ENCODE measurements at places on chromosomes 12 and 14.

- no peak for DNase-seq
Observed at GRCh38 chr14:91280129-91280528, 35.6 kb upstream of the GPR68 start.

DNA sequence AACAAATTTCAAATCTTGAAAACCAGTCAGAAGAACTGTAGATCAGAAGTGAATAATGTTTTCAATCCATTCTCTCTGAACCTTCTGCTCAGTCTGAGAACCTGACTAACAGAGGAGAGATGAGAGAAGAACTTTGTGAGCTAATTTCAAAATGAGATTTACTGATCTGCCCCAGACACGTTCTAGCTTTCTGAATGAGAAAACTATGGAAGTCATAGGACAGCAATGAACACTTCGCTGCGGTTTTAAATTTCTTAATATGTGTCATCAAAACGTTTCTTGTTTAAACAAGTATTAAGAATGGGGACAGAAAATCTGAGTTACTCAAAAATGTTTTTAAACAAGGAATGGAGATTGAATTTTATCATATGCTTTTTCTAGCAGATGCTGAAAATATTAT lies 66.6 kb upstream of the FAR2 start:
- peak; percentile 13 for DNase-seq

DNA sequence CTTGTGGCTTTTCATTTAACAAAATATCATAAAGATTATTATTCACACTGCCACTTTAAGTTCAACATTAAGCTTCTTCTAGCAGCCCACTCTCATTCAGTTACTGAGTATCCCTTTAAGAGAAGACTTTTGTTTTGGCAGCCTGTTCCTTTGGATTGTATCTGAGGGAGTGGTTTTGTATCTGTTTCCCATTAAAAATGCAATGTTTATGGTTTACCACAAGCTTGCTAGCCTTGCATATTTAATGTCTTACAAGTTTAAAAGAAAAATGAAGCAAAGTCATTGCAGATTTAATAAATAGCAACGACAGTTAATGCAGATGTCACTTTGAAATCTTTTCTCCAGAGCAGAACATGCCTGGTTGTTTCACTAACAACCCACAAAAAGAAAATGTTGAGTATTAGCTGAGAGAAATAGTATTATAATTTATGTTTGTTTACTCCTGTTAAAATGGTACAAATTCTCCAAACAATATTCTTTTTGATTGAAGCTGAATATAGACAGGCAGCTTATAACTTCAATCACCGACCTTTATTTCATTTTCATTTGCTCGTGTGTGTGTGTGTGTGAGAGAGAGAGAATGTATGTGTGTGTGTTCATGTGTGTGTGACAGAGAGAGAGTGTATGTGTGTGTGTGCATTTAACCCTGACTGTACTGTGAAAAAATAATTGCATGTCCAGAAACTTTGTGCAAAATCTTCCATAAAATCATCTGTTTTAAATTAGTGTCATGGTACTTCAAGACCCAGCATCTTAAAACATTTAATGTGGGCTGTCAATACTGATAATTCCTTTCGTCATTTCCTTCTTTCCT lies 1.8 kb downstream of the DCN start:
- DNase-seq = peak; percentile 82

DNA sequence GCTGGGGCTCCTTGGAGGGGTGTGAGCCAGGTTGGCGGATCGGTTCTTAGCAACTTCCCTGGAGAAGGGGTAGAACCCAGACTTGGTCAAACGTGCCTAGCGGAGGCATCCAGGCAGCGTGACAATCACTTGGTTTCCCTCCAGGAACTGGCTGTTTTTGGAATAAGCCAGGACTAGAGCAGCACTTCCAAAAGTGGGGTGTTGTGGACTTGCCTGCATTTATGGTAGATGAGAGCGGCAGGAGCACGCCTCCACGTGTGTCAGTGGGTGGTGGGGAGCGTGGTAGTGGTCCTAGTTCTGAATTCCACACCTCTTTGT lies 2.8 kb downstream of the PRMT8 start:
- no peak for DNase-seq

DNA sequence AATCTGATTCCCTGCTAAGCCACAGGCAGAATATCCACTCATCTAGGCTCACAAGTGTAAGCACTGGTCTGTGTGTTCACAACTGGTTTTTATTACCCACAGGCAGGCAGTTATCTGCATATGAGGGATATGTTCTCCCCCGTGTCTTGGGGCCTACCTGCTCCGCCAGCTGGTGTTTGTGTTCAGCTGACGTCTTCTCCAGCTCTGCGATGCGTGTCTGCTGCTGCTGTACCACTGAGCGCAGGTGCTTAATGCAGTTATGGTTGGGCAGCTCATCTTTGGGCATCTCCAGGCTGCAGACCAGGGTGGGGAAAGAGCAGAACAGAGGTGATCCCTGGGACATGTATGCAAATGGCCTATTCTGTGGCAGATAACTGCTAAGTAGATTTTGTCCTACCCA lies 13.7 kb downstream of the RNF41 start:
- DNase-seq = no peak

GRCh38 chr14:66939409-66939808 lies 249.8 kb upstream of the GARIN2 start:
- no peak for DNase-seq

DNA sequence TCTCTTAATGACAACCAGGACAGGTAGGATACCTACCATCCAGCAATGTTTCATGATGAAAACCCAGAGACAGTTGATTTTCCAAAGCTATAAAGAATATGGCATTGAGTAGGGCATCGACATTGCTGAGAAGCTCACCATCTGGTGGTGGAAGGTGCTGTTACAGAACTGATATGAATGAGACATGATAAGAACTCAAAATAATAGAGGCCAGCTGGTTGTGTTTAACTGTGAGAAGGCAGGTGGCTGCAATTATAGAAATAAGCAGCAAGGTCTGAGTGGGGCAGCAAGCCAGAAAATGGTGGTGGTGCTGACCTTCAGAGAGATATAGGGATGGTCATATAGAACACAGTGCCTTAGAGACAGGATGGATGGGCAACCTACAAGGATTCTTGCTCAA lies 449.7 kb downstream of the BTG1 start:
- DNase-seq = no peak

DNA sequence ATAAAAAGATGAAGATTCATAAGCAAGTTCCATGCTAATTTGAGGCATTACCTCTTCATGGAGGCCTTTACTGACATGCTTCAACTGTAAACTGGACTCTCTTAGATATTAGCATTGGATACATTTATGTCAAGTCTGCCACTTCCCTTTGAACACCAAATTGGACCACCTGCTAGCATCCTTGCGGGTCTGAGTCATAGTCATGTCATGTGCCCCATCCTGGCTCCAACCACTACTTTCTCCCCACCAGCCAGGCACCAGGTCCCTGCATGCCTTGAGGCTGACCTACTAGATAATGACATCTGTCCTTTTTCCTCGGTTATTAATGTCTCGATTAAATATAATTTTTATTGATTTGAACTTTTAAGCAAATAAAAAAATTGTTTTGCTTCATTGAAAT lies 32.9 kb upstream of the EEA1 start:
- DNase-seq = no peak

GRCh38 chr12:69298947-69299346 lies 49.2 kb upstream of the LYZ start:
- DNase-seq = no peak
